ENCODE measurements at places on chromosomes 7 and 10.

DNA sequence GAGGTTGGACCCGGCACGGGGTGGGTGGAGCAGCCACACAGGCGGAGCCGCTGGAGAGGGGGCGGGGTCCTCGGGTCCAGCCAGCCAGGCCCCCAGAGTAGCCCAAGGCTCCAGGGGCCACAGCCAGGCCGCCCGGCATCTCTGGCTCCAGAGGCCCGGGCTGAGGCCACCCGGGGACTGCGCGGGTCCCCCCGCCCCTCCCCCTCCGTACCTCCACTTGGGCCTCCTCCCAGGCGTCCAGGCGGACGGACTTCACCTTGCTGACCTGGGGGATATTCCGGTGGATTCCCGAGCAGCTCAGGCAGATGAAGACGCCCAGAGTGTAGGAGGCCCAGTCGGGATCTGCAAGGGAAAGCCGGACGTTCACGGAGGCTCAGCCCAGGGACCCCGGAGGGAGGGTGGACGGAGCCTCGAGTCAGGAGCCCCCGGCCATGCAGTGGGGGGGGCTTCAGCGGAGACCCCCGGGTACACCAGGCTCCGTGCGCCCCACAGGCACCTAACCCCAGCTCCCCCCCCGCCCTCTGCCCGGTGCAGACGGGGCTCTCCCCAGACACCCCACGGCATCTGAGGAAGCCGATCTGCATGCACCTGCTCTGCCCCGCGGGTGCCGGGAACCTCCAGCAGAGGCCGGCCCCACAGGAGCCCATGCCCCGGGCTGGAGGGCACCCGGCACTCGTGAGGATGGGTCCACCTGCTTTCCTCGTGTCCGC, 19.2 kb downstream of the ADAP1 start:
- no peak for DNase-seq

- DNase-seq: no peak
Observed at GRCh38 chr7:88254721-88255424, 35.0 kb upstream of the SRI start.

- no peak for DNase-seq
Observed at GRCh38 chr7:24609059-24609458, 35.8 kb downstream of the PALS2 start.

DNA sequence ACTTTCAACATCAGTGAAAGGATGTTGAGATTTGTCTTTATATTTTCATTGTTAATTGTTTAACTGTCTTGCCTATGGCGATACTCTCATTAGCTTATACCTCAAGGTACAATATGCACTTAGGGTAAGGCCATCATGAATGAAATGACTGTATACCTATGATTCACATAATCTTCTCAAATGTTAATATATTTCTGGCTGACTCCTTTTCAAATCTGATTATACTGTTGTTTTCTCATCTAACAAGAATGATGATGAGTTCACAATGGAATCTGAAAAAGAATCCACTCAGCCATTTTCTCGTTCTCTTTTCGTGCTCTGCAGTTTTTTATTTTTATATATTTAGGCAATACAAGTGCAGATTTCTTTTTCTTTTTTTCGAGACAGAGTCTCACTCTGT, 159.1 kb downstream of the ARHGAP12 start:
- no peak for DNase-seq

GRCh38 chr10:21904930-21905329, 98.6 kb downstream of the DNAJC1 start:
- no peak for DNase-seq

DNA sequence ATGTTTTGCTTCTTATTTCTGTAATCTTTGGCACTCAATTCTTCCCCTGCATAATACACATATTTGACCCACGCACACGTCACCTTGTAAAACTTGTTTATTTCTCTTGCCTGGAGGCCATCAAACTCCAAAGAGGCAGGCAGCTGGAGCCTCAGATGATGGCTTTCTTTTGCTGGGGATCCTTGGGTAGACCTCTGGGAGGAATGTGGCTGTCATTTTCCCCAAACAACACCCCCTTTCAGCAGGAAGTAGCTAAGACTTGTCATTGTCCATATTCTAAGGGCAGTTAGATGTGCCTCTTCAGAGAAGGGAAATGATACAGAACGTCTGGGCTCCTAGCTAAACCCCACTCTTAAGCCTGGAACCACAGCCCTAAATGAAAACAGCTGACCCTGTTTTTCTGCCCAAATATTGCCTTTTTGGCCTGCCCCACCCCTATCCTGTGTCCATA, 111.3 kb downstream of the ITGB8 start:
- DNase-seq: no peak

- DNase-seq: no peak
Observed at GRCh38 chr10:101941871-101942270, 98.3 kb upstream of the KCNIP2 start.

GRCh38 chr7:55523366-55523765, 48.9 kb downstream of the VOPP1 start:
- no peak for DNase-seq
